CD4-positive, alpha-beta T cell treated with Interleukin-2 at 100 ng/mL for 4 hours (primary cell): ENCODE measurements at places on chromosomes 16 and 17.

DNA sequence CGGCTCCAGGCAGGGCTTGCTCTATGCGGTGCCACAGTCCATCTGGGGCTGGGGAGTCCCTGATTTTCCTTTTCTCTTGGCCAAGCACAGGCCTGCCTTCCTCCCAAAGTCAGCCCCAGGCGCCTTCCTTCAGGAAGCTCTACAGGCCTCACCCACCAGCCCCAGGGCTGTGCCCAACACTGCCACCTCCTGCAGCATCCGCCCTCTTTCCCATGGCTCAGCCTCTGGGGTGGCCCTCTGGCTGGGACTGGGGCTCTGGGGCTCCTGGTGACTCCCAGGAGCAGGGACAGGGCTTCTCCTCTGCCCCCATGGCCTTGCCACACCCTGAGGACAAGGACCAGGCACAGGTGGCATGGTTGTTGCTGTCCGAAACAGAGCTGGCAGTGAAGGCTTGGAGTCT is 817 bp downstream of the ITGB4 start:
- no peak for DNase-seq

DNA sequence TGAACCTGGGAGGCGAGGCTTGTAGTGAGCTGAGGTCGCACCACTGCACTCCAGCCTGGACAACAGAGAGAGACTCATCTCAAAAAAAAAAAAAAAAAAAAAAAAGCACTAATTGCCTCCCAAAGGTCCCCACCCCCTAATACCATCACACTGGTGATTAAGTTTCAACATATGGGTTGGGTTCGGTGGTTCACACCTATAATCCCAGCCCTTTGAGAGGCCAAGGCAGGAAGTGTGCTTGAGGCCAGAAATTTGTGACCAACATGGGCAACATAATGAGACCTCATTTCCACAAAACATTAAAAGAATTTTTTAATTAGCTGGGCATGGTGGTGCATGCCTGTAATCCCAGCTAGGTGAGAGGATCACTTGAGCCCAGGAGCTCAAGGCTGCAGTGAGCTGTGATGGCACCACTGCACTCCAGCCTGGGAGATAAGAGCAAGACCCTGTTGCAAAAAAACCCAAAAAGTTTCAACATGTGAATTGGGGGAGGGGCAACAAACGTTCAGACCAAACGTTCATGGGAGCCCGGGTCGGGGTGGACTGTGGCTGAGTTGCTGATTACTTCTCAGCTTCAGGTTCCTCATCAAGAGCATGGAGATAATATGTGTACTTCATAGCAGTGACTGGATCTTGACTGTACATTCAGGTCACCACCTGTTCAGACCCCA is 62.1 kb upstream of the NOL11 start:
- DNase-seq = no peak

- no peak for DNase-seq
Measured at GRCh38 chr17:12927541-12928425, 90.0 kb downstream of the ELAC2 start.

- DNase-seq = no peak
Measured at GRCh38 chr17:81002409-81003361, 11.0 kb downstream of the CHMP6 start.

- no peak for DNase-seq
Measured at GRCh38 chr17:67573987-67574657, 143.6 kb upstream of the NOL11 start.

DNA sequence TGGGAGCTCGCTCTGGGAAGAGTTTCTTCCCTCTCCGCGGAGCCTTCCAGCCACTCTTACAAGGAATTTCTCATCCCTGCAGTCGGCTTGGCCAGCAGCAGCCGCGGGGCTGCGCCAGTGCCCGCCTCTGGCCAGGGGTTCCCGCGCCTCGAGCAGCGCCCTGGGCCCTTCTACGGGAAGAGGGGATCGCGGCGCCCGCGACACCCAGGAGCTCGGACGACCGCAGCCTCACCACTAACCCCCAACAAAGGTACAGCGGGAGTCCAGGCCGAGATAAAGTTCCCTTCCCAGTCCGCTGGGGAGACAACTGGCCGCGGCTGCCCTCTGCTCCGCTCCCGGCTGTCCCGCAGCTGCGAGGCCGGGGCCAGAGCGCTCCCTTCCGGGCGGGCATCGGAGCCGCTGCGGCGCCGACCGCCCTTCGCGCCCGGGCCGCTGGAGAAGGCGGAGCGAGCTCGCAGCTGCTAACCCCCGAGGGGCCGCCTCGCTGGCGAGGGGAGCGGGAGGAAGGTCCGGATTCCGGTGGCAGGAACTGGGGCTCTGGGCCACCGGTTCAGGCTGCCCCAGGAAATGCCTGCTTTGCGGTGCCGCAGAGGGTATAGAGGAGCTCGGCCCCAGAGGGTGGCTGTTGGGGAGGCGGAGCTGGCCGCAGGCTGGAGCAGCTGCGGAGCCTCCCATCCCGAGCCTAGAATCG is 3.6 kb upstream of the HS3ST3B1 start:
- no peak for DNase-seq

- no peak for DNase-seq
Measured at GRCh38 chr17:80970762-80971703, 20.6 kb upstream of the CHMP6 start.

GRCh38 chr16:11750056-11750455 is 7.4 kb upstream of the TXNDC11 start:
- no peak for DNase-seq

GRCh38 chr17:50365649-50366393 is 7.2 kb downstream of the MRPL27 start:
- no peak for DNase-seq

GRCh38 chr16:27928542-27928941 is 135.0 kb downstream of the GSG1L start:
- DNase-seq = no peak

DNA sequence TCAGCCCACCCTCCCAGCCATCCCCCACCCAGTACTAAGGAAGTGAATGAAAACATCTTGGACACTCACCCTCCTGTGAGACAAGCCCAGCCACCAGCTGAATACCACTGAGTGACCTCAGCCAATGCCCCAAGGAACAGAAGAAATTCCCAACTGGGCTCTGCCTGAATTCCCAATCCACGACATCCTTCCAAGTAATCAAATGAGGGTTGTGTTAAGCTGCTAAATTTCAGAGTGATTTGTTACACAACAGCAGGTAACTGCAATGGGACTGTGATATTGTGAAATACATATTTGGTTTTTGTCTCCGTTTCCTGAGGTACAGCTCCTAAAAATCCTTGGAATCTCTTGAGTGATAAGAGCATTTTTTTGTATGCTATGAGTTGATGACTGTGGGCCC is 578.7 kb upstream of the CDH11 start:
- DNase-seq = no peak

DNA sequence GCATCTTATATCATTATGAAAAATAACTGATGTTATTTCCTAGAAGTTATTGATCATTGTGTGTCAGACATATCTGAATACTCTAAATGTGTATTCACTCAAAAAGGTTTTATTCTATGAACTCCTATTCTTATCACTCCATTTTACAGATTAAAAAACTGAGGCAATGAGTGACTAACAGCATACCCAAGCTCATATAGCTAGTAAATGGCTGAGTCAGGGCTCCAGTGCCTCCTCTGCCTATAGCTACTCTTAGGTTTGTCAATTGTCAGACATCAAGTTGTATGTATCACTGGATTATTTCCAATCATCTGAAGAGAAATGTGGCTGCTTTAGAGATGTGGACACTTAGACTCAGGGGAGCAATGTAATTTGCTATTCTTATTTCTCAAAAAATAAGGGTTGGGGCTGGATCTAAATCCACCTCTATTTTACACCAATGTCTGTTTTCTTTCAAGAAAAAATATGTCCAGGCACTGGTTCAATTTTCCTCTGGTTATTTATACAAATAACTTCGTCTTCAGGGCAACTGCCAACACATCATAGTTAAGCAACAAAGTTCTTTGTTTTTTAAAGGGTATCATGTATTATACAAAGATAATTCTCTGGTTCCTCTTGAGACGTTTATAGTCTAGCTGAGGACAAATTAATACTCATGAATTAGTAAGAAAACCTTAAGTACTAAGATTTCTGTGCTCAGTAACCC is 328.9 kb upstream of the MAF start:
- no peak for DNase-seq

DNA sequence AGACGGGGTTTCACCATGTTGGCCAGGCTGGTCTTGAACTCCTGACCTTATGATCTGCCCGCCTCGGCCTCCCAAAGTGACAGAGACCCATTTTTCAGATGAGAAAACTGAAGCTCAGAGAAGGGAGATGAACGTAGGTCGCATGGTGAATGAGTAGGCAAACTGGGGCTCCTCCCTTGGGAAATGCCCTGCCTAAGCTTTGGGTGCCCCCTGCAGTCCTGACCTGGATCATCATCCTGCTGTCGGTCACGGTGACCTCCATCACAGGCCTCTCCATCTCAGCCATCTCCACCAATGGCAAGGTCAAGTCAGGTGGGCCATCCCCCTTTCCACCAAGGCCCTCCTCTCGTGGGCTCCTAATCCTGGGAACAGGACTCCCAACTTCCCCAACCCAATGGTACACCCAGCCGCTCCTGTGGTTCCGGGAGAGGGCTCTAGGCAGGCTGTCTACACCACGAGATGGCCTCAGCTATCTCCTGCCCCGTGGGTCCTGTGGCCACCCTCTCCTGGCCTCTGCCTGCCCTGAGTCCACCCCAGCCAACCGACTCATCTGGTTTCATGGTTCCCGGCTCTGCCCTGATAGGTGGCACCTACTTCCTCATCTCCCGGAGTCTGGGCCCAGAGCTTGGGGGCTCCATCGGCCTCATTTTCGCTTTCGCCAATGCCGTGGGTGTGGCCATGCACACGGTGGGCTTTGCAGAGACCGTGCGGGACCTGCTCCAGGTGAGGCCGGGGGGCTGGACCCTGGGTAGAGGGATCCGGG is 4.7 kb downstream of the SLC12A3 start:
- DNase-seq = peak; percentile 27

- no peak for DNase-seq
Measured at GRCh38 chr16:28930652-28931051, 1.1 kb upstream of the CD19 start.

DNA sequence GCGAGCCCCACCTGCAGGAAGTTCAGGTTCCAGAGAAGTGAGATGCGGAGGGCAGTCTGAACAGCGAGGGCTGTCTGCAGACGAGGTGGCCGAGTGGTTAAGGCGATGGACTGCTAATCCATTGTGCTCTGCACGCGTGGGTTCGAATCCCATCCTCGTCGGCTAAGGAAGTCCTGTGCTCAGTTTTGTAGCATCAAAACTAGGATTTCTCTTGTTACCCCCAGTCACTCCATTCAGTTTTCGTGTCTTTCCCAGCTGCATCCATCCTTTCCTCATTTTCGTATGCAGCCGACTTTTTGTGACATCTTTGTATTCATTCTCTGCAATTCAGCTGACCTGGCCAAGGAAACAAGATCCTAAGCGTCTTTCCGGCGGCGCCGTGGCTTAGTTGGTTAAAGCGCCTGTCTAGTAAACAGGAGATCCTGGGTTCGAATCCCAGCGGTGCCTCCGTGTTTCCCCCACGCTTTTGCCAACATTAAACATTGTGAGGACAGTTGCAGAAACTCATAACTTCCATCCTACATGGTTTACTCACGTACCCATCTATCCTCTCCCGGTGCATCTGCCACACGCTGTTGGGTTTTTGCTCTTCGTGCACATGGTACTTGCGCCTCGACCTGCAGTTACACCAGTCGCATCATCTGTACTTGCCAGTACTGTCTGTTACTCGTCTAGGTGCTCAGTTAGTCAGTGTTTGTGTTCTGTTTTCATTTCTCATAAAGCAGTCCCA is 3.0 kb downstream of the BORCS6 start:
- DNase-seq = peak; percentile 92

- no peak for DNase-seq
Measured at GRCh38 chr16:72848759-72849664, 198.9 kb downstream of the ZFHX3 start.

GRCh38 chr16:73473713-73474112 is 425.8 kb upstream of the ZFHX3 start:
- DNase-seq = no peak

GRCh38 chr16:4800290-4801041 is 2.0 kb downstream of the ROGDI start:
- no peak for DNase-seq

DNA sequence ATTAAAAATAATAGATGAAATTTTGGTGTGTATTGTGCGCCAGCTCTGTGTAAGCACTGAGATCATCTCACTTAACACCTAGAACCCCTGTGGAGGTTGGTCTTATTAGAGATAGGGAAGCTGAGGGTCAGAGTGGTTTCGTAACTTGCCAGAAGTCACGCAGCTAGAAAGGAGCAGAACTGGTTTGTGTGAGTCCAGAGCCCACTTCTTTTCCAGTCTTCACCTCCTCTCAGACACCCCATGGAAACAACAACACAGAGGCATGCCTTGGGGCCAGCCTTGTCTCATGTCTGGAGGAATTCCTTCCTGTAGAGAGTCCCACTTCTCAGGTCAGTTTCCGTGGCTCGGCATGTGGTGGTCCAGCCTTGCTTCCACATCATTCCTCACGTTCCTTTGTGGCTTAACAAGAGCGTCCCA is 16.5 kb downstream of the YPEL2 start:
- no peak for DNase-seq

DNA sequence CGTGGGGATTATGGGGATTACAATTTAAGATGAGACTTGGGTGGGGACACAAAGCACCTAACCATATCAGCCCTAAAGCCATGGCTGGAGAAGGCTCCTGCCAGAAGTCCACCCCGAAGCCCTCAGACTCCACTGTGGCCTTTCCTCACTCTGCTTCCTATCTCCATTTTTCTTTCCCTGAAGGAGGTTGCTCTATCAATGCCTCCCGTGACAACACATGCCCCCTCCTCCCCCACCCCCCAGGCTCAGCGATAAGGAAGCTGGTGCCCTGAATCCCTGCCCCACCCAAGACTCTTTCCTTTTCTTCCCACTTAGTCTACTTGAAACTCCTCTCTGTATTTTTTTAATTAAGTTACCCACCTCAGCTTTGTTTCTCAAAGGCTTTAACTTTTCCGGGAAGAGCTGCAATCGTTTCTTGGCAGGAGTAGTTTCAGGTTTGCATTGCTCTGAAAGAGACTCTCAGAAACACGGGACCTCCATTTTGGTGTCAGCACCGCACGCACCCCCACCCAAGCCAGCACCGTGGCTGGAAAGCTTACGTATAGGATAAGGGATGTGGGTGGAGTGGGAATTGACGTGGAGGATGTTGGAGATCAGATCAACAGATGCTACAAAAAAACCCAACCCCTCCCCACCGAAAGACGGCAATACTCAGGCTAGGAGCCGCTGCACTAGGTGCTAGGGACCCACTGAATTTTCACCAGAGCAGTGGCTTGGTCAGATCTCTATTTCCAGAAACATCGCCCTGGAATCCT is 15.2 kb upstream of the CA4 start:
- DNase-seq = no peak
